Fibroblast of the aortic adventitia (primary cell): ENCODE measurements at places on chromosomes 4 and X. TPM values are rescaled to one million over a fixed set of nuclear protein-coding genes. Genes with fewer than 3 reads are reported as not detected.

DCX gene
- total RNA-seq: not detected in 2 replicates

IL9R gene
- not detected in 2 replicates for total RNA-seq

BTK gene
- total RNA-seq: not detected in 2 replicates

VSIG4 gene
- not detected in 2 replicates for total RNA-seq

PAGE2 gene
- not detected in 2 replicates for total RNA-seq

GAGE1 gene
- total RNA-seq: not detected in 2 replicates

GJB1 gene
- total RNA-seq: not detected in 2 replicates

TMSB15C gene
- total RNA-seq: 3.3 and 5.1 TPM in 2 replicates

MORC4 gene
- 38.4 and 42.4 TPM in 2 replicates for total RNA-seq

LDB2 gene
- total RNA-seq: 46.6 and 85.9 TPM in 2 replicates

DRD5 gene
- total RNA-seq: not detected in 2 replicates

XIAP gene
- total RNA-seq: 23.8 and 35.6 TPM in 2 replicates

SSR4 gene
- 34.2 and 186 TPM in 2 replicates for total RNA-seq

CLGN gene
- total RNA-seq: 4.1 and 19.3 TPM in 2 replicates

KDR gene
- total RNA-seq: 2.5 and 10.9 TPM in 2 replicates

GAGE12E gene
- not detected in 2 replicates for total RNA-seq

TTC29 gene
- total RNA-seq: 0.81 TPM in 1 of 2 replicates, not detected in the other

DMP1 gene
- not detected in 2 replicates for total RNA-seq

PAGE2B gene
- not detected in 2 replicates for total RNA-seq

MGARP gene
- 17.1 and 56.9 TPM in 2 replicates for total RNA-seq

DTHD1 gene
- total RNA-seq: not detected in 2 replicates

TGIF2LX gene
- total RNA-seq: not detected in 2 replicates

ABLIM2 gene
- under 0.01 TPM in 1 of 2 replicates, not detected in the other for total RNA-seq

GPRASP2 gene
- 13.6 and 18.6 TPM in 2 replicates for total RNA-seq
